Stimulated activated CD8-positive, alpha-beta memory T cell treated with anti-CD3 and anti-CD28 coated beads, Interleukin-4, amount 100 ng/mL, for 4 hours (primary cell): ENCODE measurements at places on chromosomes 5 and 9.
A peak's percentile ranks its signal among the peaks of the same experiment; 100 is the strongest.

- no peak for DNase-seq
Observed at GRCh38 chr5:6704361-6704851, 8.8 kb upstream of the TENT4A start.

DNA sequence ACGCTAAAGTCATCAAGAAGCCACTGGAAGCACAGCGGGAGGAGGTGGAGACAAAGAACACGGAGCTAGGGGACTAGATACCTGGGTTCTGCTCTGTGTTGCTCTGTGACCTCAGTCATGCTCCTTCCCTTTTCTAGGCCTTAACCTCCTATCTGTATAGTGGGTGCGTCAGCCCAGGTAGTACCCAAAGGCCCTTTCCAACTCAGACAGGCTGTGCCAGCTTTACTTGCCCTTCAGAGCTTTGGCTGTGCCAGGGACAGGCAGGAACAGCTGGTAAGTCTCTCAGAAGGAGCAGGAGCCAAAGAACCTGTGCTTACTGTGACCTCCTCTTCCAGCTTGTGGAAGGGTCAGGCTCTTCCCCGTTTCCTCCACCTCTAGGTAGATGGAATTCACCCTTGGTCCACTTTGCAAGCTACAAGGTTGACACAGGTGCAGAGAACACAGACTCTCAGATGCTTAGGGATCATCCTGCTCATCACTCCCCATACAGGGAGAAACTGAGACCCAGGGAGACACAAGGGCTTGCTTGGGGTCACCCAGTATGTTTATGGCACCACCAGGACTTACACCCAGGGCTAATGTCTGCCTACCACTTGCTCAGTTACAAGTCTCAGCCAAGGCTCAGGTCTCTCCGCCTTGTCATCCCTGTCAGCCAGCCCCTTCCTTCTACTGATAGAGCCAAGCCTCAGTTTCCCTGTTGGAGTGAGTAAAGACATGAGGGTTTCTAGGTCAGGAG is 1.7 kb downstream of the CCDC69 start:
- no peak for DNase-seq

GRCh38 chr5:28253431-28253830 is 1215.0 kb upstream of the CDH9 start:
- DNase-seq = no peak

GRCh38 chr5:132384506-132385050 is 15.1 kb downstream of the SLC22A5 start:
- DNase-seq = no peak

GRCh38 chr9:118426772-118427171 is 722.6 kb downstream of the TLR4 start:
- DNase-seq = no peak

DNA sequence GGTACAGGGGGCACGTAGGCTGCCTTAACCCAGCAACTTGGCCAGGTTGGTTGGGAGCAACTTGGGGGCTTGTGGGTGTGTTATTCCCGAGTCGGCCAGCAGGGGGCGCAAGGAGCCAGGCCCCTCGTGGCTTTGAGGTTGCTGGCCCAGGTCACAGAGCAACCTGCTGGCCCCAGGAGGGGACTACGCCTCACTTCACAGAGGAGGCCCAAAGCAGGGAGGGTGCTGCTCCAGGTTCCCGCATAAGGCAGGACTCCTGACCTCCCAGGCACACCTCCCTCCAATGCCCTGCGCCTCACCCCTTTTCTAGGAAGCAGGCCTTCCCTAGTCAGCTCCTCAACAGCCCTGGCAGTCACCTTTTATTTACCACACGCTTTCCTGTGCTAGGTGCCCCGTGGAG is 18.1 kb downstream of the KYAT1 start:
- peak; percentile 64 for DNase-seq

DNA sequence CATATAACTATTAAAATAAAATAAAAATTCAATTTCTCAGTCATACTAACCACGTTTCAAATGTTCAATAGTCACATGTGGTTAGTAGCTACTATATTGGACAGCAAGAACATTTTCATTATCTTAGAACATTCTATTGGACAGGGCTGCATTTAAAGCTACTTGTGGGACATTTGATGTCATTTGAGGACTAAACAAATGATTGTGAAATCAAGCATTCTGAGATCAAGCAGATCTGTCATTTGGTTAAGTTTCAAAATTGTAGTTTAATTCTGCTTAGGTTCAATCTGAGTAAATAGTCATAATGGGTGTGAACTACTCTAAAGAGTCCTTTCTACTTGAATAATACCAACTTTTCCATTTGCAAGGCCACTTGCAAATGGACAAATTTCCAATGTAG is 226.9 kb upstream of the C9orf72 start:
- no peak for DNase-seq

DNA sequence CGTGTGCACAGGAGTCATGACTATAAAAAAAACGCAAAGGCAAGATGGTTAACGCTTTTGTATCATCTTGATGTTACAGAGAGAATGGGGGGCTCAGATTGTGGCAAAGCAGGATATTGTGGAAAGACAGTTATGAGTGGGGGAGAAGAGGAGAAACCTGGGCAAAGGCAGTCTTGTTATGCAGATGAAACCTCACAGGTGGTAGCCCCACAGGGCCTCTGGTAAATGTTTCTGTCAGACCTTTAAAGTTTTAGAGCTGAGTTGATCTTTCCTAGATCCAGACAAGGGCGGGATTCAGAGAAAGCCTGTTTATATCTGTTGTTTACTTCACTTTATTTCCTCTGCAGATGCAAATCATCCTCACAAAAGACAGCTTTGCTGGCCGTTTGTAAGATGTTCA is 55.2 kb downstream of the C9orf85 start:
- no peak for DNase-seq

- no peak for DNase-seq
Observed at GRCh38 chr5:88159591-88159990, 109.1 kb downstream of the TMEM161B start.

GRCh38 chr5:73565969-73566547 is 515 bp downstream of the UTP15 start:
- DNase-seq = no peak
